ENCODE measurements at places on chromosomes 16 and 17.

DNA sequence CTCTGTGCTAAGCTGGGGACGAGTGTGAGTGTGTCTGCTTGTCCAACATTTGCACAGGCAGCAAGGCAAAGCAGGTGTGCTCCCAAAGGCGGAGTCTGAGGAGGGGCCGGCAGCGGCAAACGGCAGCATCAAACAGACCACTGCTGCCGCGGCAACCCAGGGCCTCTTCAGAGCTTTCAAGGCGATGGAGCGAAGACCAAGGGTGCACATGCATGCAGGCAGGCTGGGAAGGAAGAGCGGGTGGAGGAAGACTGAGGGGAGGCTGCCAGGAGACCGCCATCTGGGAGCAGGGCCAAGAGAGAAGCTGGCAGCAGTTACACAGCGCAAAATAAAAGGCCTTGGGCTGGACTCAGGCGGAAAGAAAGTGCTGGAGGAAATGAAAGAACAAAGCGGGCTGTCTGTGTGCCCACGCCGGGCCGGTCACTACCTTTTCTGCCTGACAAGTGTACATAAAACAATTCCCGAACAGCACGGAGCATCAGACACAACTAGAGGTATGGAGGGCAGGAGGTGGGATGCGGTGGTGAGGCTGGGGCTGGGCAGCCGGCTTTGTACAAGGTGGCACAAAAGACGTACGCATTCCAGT is 8.5 kb downstream of the TIMM22 start:
- no peak for DNase-seq

GRCh38 chr16:89949756-89950155 is 1.2 kb downstream of the DEF8 start:
- no peak for DNase-seq

GRCh38 chr17:33135691-33136090 is 144.0 kb downstream of the SPACA3 start:
- DNase-seq: no peak

DNA sequence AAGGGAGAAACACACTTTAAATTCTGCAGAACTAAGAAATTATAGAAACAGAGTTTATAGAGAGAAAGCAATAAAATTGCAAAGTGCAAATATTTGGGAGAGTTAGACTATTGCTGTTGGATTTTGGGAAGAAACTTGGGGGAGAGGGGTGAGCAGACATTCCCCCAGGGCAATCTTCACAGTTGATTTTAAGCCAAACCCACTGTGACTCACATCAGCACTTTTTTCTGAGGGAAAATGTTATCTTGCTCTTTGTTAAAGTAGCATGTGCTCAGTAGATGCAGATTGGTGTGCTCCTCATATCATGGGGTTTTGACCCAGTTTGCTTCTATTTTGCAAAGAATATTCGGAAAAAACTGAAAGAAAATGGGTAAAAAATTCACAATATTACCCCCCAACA is 367.6 kb downstream of the CDH11 start:
- DNase-seq: no peak

DNA sequence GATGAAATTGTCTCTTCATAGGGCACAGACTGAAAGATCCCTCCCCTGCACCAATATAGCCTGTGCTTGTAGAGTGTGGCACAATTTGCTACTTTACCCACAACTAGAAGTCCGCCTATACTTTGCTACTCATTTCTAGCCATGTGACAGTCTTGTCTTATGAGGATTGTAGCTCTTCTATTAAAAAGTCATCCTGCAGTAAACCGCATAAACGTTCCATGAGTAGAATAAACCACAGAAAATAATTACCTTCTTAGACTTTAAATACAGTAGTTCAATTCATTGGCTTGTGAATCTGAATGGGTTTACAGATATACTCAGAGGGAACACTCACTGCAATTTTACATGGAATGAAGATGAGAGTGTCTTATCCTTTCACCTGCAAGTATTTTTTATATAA is 4.4 kb downstream of the KRT27 start:
- no peak for DNase-seq

DNA sequence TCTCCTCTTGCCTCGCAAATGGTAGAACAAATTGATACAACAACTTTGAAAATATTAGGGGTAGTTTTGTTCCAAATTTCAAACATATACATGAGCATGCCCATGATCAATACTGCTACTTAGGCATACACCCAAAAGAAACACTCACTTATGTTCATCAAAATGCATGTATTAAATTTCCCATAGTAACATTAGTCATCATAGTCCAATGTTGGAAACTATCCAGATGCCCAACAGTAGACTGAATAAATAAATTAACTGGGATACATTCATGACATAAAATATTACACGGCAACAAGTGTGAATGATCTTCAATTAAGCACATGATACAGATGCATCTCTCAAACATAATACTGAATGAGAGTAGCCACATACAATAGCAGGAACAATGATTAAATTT is 391.6 kb downstream of the CDH11 start:
- no peak for DNase-seq

- DNase-seq: no peak
Observed at GRCh38 chr17:17420082-17420481, 56.7 kb upstream of the MED9 start.

- DNase-seq: no peak
Observed at GRCh38 chr16:31009894-31010584, 399 bp downstream of the STX1B start.

DNA sequence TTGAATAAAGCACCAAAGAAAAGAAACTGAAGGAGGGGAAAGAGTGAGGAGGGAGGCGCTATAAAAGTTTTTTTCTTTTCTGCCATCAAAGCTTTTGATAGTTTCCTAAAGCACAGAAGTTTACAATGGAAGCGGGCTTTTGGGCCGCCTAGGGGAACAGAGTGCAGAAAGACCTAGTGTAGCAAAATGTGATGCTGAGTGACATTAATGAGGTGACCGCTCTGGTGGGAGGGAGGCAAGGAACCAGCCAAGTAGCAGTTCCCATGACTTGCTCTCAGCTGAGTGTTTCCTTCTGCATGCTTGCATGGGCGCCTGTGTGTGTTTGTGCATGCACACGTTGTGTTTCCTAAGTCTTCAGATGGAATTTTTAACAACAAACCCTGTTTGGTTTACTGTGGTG is 15.5 kb downstream of the MSI2 start:
- DNase-seq: no peak

DNA sequence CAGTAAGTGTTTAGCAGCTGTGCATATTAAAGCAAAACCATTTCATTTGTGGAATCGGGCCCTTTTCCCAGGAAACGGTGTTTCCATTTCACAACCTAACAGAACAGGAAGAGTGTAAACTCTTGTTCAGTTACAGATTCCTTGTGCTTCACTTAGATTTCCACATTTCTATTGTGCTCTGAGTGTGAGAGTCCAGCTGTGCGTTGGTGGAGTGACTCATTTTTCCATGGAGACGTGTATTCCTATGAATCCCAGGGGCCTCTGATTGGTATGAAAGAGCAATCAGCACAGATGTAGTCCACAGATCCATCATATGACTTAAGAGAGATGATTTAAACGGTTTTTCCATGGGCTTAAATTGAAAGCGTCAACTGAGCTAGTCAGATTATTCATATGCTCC is 13.3 kb upstream of the CAVIN1 start:
- DNase-seq: no peak

GRCh38 chr16:89187032-89187769 is 13.1 kb downstream of the SLC22A31 start:
- DNase-seq: no peak

GRCh38 chr17:59418732-59419166 is 87.3 kb downstream of the YPEL2 start:
- no peak for DNase-seq

GRCh38 chr16:87956365-87957231 is 5.4 kb downstream of the BANP start:
- DNase-seq: peak; percentile 48

- no peak for DNase-seq
Observed at GRCh38 chr17:60392845-60393702, 1.1 kb upstream of the USP32 start.

GRCh38 chr17:18267927-18268711 is 7.7 kb downstream of the MIEF2 start:
- no peak for DNase-seq

DNA sequence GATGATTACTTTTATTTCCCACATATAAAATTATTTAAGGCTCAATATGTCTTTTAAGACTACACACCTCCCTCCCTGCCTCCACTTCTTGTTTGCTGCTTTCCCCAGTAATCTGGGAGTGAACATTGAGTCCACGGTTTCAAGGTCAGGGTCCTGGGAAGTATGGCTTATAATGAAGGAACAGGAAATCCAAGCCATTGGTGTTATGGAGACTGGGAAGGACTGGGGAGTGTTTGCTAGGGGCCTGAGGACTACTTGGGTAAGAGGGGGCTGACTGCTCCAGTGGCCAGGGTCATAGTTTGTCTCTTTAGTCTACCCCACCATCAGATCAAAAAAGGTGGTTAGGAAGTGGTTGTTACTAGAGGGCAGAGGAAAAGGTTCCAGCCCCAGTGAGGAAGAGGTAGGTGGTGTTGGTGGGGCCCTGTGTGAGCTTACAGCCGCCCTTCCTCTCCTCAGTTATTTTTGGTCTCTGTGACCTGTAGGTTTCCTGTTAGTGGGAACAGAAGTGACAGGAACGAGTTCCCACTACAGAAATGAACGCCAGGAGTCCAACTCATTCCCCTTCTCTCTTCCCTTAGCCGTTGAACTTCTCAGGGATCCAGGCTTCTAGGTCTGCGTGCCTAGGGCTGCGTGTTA is 742 bp upstream of the SLC16A13 start:
- DNase-seq: no peak

- no peak for DNase-seq
Observed at GRCh38 chr16:66489385-66489784, 60.5 kb downstream of the TK2 start.

GRCh38 chr17:30905742-30906100 is 317 bp downstream of the TEFM start:
- DNase-seq: no peak

GRCh38 chr16:88936008-88936555 is 40.9 kb downstream of the CBFA2T3 start:
- no peak for DNase-seq

DNA sequence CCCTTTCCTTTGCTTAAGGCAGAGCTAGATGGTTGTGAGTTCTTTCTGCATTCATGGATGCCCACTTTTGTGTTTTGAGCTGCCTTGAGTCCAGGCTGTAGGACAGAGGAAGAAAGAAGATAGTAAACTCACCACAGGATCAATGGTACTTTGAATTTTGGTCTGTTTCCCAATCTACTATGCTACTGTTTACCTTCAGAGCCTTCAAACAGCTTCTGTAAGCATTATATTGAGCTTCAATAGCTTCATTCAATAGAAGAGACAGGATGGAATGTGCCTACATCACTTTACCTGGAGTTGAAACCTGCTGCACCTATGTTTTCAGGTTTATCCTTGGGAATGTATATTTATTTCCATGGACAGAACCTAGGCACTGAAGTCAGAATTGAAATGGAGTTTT is 397.9 kb upstream of the DYNLRB2 start:
- DNase-seq: no peak

DNA sequence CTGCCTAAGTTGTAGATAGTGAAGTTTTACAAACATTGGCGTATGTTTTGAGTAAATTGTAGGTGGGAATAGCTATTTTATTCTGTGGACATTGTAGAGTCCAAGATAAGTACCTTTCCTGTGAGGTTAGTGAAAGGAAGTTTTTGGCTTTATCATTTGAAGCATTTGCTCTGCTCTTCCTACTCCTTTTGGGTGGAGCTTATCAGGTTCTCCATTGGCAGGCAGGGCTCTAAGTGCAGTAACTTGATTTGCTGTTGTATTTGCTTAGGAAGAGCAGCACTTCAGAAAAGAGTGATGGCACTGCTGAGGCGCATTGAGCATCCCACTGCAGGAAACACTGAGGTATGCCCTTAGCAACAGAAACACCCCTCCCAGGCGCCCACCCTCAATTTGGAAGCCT is 70.1 kb downstream of the OMG start:
- no peak for DNase-seq

GRCh38 chr16:85568519-85568918 is 44.6 kb upstream of the GSE1 start:
- no peak for DNase-seq

GRCh38 chr17:39568702-39569101 is 39.0 kb downstream of the NEUROD2 start:
- DNase-seq: no peak

GRCh38 chr16:2776500-2777139 is 460 bp downstream of the ELOB start:
- no peak for DNase-seq

DNA sequence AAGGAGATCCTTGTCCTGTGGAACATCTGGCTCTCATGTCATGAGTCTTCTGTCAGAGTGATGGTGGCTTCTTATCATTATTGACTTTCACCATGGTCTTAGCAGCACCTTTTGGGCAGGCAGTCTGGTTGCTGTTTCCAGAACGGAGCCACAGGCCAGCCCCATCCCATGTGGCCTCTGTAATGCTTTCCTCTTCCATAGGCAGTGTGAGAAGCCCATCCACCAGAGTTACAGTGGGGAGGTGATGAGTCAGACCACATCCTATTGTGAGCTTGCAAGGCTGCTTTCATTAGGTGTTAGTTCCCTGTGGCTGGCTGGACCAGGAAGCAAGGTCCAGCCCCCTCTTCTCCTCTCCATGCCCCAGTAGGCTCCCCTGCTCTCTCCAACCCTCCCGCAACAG is 30.8 kb upstream of the SPACA3 start:
- DNase-seq: no peak

- DNase-seq: no peak
Observed at GRCh38 chr17:66994930-66995535, 30.5 kb downstream of the CACNG4 start.

DNA sequence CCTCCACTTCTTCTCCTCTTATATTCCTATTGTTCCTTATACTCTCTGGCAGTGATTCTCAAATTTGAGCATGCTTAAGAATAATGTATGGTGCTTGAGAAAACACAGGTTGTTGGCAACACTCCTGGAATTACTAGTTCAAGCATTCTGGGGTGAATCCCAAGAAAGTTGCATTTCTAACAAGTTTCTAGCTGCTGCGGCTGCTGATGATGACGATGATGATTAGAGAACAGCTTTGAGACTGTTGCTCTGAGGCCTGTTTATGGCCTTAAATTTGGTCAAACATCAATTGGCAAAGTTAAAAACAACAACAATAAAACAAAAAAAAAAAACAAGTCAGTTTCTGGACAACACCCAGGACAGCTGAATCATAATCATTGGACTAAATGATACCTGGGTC is 961.9 kb downstream of the CDH11 start:
- no peak for DNase-seq

GRCh38 chr16:4583906-4584305 is 27.8 kb downstream of the C16orf96 start:
- DNase-seq: no peak

GRCh38 chr16:88194397-88195268 is 188.1 kb upstream of the ZNF469 start:
- no peak for DNase-seq

- DNase-seq: no peak
Observed at GRCh38 chr16:74718741-74719610, 18.3 kb upstream of the MLKL start.

Measured in activated CD4-positive, alpha-beta T cell treated with anti-CD3 and anti-CD28 coated beads for 24 hours (primary cell).